ENCODE measurements at places on chromosomes 2 and 18. TPM values are rescaled to one million over a fixed set of nuclear protein-coding genes. Genes with fewer than 3 reads are reported as not detected.

GRCh38 chr2:152664725-152665124 lies 52.5 kb downstream of the PRPF40A start:
- DNase-seq: no peak

DNA sequence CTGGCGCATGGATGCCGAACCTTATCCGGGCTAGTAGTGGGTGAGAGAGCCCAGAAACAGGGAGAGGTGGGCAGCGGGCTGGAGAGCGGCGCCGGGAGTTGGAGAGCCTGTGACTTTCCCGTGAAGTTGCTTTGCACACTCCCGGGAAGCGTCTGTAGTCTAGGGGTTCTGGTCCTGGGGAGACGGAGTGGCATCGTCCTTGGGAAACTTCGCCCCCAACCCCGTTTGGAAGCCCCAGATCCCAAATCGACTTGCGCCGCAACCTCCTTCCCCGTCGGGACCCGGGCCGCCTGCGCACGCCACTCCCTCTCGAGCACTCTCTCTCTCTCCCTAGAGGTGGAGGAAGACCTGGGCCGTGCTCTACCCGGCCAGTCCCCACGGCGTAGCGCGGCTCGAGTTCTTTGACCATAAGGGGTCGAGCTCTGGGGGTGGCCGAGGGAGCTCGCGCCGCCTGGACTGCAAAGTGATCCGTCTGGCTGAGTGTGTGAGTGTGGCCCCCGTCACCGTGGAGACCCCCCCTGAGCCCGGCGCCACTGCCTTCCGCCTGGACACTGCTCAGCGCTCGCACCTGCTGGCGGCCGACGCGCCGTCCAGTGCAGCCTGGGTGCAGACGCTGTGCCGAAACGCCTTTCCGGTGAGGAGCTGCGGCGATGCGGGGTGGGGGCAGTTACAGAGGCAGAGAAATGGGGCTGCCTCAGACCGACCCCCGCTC lies 456 bp downstream of the DOK1 start:
- no peak for DNase-seq

DNA sequence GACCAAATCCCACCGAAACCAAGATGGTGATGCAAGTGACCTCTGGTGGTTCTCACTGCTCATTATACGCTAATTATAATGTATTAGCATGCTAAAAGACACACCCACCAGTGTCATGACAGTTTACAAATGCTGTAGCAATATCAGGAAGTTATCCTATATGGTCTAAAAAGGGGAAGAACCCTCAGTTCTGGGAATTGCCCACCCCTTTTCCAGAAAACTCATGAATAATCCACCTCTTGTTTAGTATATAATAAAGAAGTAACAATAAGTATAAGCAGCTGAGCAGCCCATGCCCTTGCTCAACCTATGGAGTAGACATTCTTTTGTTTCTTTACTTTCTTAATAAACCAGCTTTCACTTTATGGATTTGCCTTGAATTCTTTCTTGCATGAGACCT lies 31.0 kb upstream of the FMNL2 start:
- no peak for DNase-seq

GRCh38 chr2:11743366-11743765 lies 3.1 kb upstream of the LPIN1 start:
- DNase-seq: no peak

GRCh38 chr18:54806526-54806925 lies 21.8 kb upstream of the RAB27B start:
- DNase-seq: peak; percentile 54

DNA sequence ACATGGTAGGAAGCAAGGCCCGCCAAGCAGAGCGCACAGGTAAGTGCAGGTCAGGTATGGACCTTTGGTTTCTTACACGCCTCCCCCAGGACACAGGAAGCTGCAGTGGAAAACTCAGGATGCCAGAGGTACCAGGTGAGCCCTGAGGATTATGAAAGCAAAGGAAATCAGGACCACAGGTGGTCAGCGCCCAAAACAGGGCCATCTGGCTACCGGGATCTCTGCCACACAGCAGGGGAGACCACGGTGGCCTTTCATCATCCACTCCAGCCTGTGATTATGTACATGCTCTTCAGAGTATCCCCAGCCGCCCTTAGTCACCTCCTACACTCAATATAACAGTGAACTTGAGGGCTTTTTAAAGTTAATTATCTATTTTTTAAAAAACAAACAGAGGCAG lies 125.5 kb upstream of the EPC2 start:
- DNase-seq: no peak

GRCh38 chr2:121884511-121884921 lies 129.1 kb downstream of the TSN start:
- no peak for DNase-seq

- peak; percentile 79 for DNase-seq
These were observed 2082.3 kb upstream of the CELF4 start for GRCh38 chr18:39647627-39648534.

TWIST2 gene
- 15.8 TPM for total RNA-seq

OR6B2 gene
- not detected for total RNA-seq
